ENCODE measurements at places on chromosomes 7 and 10.
A peak's percentile ranks its signal among the peaks of the same experiment; 100 is the strongest.

DNA sequence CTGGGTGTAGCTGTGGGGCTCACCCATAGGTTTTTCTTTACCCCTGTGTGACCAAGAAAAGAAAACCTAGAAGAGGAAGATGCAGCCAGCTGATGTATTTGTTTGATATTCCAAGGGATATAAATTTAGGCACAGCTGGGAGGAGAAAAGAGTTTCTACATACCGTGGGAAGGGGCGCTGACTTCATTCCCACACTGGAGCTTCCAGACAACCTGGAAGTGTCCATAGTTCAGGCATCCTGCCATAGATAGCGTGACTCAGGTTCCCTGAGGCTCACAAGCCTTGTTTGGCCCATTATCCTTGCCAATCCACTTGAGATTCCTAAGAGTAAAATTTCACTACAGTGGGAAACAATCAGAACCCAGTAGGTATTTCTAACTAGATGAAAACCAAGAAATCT lies 371.7 kb upstream of the NRP1 start:
- no peak for DNase-seq

GRCh38 chr10:43058716-43059335 lies 18.0 kb upstream of the RET start:
- no peak for DNase-seq

DNA sequence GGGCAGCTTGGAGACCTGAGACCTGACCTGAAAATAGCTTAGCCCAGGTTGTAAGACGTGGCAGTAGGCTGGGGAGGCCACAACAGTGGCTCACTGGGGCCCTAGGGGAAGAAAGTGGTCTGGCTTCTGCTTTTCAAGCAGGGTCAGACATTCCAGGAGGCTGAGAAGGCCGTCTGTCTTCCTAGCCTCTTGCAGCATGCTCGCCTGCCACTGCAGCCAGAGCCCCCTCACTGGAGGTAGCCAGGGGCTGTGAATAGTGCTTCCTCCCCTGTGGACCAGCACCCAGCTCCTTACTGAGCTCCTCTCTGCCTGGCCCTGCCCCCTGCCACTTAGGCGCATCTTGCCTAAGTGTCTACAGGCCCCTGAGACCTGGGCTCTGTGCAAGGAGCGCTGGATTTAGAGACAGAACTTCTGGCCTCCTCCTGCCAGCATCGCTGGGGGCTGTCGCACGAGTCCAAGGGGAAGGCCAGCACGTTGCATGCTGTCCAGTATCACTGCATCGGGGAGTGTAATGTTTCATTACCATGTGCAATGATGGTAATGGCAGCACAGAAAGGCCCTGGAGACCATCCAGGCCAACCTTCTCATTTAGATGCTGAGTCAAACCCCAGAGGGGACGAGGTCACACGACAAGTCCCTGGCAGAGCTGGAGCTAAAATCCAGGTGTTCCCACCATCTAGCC lies 12.7 kb downstream of the ZMIZ1 start:
- DNase-seq: no peak

GRCh38 chr7:91089382-91089963 lies 174.8 kb upstream of the FZD1 start:
- no peak for DNase-seq

- no peak for DNase-seq
Measured at GRCh38 chr10:93704451-93704850, 2.1 kb upstream of the FRA10AC1 start.

DNA sequence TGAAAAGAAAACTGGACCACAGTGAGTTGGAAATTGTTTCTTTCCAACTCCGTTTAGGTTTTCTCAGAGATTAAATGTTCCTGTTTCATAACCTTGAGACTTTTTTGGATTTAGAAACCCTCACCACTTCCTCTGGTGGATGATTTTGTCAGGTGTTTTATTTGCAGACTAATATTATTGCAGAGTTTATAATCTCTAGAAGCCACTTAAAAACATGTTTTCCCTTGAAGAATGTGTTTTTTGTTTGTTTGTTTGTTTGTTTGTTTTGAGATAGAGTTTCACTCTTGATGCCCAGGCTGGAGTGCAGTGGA lies 520 bp upstream of the MICU1 start:
- no peak for DNase-seq

- DNase-seq: no peak
Measured at GRCh38 chr10:130737621-130738020, 573.9 kb downstream of the TCERG1L start.

DNA sequence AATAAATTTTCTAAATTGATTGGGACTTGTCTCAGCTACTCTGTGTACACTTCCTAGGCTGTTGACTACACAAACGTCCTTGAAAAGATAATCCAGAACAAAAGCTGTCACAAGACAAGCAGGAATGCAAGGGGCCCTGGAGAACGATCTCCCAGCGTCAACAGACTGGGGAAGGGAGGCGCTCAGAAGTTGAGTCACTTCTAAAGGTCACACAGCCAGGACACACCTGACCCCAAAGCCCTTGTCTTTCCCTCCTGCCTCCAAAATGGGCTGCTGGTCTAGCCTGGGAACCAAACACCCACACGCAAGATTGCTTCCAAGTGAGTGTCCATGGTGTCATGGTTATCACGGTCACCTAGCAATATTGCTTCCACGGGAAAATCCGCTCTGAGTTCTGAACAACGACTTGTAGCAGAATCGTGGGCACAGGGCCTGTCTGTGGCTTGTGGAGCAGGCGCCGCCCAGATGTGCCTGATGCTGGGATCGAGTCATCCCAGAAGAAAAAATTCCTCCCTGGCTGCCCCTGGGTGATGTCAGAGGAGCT lies 49.8 kb downstream of the SPOCK2 start:
- no peak for DNase-seq

DNA sequence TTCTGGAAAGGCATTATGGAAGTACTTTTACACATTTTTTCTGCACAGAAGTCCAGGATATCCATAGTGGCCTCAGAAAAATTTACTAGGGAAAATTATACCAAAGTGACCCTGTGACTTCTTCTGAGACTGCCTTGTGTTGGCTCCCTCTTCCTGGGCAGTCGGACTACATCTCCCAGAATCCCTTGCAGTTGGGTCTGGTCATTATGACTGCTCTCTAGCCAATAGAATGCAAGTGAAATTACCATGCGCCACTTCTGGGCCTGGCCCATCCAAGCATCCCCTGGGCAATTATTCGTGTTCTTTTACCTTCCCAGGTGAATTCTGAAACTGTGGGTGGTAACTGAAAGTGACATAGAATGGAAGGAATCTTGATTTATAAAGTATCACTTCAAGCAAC lies 430.9 kb downstream of the ACTR3B start:
- DNase-seq: no peak

GRCh38 chr10:76089556-76090180 lies 658.2 kb downstream of the LRMDA start:
- no peak for DNase-seq

DNA sequence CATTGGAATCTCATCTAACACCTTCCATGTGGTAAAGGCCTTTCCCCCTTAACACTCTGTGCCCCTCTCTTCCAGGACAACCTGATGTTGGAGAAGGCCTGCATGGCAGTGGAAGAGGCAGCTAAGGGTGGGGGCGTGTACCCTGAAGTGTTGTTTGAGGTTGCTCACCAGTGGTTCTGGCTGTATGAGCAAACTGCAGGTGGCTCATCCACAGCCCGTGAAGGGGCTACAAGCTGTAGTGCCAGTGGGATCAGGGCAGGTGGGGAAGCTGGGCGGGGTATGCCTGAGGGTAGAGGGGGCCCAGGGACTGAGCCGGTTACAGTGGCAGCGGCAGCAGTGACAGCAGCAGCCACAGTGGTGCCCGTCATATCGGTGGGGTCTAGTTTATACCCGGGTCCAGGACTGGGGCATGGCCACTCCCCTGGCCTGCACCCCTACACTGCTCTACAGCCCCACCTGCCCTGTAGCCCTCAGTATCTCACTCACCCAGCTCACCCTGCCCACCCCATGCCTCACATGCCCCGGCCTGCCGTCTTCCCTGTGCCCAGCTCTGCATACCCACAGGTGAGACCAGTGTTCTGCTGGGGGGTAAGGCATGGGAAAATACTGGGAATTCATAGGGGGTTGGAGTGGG lies 12.4 kb downstream of the NDST2 start:
- DNase-seq: no peak

DNA sequence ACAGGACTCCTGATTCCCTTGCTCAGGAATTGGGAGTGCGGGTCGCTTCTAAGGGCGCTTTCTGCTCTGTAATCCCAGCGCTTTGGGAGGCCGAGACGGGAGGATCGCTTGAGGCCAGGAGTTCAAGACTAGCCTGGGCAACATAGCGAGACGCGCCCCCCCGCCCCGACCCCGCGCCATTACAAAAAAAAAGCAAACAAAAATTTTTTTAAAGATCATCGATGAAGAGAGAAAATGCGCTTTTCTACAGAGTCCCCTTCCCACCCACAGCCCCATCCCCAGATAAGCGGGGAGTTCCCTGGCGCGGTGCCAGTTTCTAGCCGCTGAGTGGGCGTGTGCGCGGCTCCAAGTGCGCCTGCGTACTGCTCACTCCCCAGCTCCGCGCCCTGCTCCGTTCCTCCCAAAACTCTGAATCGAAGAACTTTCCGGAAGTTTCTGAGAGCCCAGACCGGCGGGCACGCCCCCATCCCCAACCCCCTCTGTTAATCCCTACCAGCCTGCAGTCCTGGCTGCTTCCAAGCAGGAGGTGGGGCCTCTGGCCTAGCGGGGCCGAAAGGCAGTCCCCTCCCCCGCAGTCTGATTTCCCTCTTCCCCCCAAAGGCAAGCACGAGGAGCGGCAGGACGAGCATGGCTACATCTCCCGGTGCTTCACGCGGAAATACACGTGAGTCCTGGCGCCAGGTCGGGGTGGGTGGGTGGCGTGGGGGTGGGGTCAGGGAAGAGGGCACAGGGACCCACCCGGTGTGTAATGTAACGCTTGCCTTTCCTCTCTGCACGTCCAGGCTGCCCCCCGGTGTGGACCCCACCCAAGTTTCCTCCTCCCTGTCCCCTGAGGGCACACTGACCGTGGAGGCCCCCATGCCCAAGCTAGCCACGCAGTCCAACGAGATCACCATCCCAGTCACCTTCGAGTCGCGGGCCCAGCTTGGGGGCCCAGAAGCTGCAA lies 1.0 kb downstream of the HSPB1 start:
- DNase-seq: peak; percentile 77

DNA sequence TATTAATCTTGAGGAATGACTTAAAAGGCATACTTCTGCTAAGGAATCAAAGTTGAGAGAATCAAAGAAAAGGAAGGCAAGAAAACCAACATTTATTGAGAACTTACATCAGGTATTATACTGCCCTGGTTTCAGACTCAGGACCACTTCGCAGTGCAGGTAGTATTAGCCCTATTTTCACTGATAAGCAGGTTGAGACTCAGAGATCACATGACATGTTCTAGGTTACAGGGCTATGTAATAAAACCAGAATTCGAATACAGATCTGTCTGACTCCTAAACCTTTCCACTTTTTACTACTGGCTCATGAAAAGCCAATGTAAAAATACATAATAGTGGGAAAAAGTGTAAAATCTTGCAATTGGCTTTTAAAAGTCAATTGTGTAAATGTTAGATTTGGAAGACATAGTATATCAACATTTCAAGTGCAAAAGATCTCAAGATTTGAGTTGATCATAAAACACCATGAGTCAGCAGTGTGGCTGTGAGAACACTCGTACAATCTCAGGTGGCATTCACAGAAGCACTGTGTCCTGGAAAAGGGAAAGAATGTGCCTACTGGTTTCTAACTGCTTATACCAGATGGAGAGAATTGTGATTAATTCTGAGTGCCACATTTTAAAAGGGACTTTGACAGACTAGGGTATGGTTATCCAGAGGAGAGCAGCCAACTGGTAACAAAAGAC lies 195.8 kb upstream of the MKLN1 start:
- no peak for DNase-seq

DNA sequence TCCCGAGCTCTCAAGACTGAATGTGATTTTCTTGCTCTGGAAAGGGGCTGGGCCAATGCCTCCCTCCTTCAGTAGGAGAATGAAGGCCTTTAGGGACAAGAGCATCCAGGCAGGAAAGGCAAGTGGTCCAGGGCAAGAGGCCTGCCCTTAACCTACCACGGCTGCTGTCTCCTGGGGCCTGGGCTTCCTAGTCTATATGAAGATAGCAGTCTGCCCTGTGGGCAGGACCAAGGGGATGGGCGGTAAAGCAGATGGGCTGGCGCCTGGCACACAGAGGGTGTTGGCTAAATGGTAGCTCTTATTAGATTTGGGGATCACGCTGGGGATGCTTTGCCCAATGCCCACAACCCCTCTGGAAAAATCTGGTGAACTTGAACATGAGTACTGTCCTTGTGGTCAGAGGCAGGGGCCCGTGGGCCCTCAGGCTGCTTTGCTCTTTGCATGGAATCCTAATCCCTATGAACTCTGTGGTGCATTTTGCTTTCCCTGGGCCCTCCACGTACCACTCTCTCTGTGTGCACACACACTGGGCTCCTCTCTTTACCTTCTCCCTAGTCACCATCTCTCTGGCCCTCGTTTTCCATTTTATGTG lies 20.3 kb downstream of the CHAT start:
- DNase-seq: peak; percentile 44

DNA sequence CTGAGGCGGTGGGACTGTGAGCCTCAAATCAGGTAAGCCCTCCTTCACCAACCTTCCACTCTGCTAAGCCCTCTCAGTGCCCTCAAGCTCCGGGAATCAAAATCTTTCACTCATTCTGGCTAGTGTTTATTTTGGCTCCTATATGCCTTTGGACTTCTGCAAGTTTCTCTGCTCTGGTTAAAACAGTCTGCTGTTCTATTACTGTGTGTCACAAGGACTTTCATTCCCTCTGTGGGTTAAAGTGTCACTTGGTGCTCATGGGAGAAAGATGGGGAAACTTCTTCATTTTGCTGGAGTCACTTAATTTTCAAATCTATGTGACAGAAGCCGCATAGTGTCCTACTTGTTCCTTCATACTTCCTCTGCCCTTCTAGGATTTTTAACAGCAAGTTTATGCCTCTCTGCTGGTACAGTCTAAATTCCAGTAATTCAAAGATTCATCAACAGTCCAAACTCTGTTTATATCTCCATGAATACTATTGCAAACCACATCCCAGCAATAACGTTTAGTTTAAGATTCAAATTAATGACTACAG lies 61.3 kb downstream of the CD36 start:
- DNase-seq: no peak

- DNase-seq: no peak
Measured at GRCh38 chr7:21029006-21029405, 242.3 kb upstream of the SP8 start.

DNA sequence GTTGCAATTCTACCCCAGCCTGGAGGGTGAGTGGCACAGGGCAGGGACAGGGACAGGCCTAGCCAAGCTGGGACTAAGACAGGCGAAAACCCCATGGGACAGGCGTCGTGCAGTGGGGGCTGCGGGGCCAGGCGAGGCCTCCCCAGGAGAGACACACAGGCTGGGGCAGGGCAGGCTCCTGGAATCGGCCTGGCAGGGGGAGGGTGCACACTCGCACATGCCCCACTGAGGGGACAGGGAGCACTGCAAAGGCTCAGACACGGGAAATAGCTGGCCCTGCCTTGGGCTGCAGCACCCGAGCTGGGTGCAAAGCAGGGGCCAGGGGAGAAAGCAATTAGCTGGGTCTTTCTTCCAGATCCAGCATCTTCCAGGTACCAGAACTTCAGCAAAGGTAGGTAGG lies 10.4 kb downstream of the LAT2 start:
- DNase-seq: no peak

GRCh38 chr7:46123-46829 lies 146.1 kb upstream of the FAM20C start:
- DNase-seq: peak; percentile 25
